Activated CD4-positive, alpha-beta T cell treated with anti-CD3 and anti-CD28 coated beads, Interleukin-2, amount 10 ng/mL, durations not matched to agents 24 days and 14 days (primary cell): ENCODE measurements at places on chromosomes 11 and 22. TPM values are rescaled to one million over a fixed set of nuclear protein-coding genes. Genes with fewer than 3 reads are reported as not detected.
A peak's percentile ranks its signal among the peaks of the same experiment; 100 is the strongest.

Gene MMP27
- total RNA-seq = not detected in 2 replicates

Gene MS4A6E
- total RNA-seq = not detected in 2 replicates

Gene LDHAL6A
- total RNA-seq = not detected in 2 replicates

Gene SOX10
- not detected in 2 replicates for total RNA-seq

Gene BRD1
- total RNA-seq = 36.2 and 43.2 TPM in 2 replicates

Gene MYBPC3
- total RNA-seq = not detected in 2 replicates

Gene TOMM22
- total RNA-seq = 169 and 172 TPM in 2 replicates

Gene OOSP4B
- total RNA-seq = not detected in 2 replicates

Gene SGSM1
- 0.14 and 0.19 TPM in 2 replicates for total RNA-seq

DNA sequence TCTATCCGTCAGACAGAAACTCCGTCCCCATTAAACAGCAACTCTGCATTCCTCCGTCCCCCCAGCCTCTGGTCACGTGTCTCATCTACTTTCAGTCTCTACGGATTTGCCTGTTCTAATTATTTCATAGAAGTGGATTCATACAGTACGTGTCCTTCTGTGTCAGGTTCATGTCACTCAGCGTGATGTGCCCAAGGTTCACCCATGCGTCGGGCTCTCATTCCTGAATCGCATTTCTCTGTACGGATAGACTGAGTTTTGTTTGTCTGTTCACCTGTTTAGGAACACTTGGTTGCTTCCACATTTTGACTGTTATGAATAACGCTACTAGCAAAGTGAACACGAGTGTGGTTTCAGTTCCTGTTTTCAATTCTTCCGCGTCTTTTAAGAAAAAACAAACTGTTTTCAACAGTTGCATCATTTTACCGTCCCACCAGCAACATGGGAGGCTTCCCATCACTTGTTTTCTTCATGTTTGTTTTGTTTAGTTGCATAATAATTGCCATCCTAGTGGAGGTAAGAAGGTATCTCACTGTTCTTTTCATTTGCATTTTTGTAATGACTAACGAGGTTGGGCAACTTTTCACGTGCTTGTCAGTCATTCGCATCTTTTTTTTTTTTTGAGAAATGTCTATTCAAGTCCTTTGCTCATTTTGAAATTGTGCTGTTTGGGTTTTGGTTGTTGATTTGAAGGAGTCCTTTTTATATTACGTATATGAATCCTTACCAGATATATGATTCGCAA lies 8.9 kb upstream of the NLRP6 start:
- peak; percentile 87 for DNase-seq

DNA sequence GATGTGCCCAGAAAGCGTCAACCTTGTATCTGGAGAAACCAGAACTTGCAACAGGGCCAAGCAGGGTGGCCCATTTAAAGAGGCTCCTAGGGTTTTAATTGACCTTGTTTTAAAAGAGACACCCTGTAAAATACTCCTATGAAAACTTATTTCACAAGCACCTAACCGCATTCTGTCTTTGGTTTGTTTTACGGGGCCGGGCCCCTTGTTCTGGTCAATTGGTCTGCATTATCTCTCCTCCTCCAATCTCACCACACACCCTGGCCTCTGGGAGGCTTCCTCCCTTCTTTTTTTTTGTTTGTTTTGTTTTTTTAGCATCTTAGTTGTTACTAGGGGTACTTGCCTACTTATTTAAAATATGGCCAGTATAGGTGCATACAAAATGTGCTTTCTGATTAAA lies 4.7 kb downstream of the EHF start:
- no peak for DNase-seq

DNA sequence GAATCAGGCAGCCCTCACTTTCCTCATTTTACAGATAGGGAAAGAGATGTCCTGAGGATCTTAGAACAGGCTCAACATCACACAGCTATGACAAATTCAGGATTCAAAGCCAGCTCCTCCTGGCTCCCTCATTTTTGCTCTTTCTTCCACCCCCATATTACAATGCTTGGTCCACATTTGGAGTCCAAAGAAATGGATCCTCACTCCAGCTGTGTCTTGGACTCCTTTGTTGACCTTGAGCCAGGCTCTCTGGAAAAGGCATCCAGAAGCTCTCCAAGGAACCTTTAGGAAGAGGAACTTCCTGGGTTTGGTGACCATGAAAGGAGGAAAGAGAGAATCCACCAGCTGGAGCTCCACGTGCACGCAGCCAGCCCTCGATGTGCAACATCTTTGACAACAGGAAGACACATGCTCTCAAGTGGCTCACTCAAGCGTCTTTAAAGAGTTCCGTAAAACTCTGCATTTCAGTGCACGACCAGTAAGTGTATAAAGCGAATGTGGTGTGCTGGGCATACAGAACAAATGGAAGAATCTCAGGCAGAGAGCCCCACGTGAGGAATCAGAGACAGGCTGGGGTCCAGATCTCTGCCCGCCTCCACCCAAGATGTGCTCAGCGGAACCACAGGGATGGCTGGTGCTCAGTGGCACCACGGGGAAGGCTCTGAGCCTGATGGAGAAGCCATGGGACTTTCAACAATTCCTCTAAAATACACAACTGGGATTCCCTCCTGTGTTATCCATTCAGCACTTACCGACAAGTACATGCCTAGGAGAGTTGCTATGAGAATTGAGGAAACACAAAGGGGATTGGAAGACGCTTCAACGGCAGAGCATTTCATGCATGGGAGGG lies 48.4 kb downstream of the ISX start:
- DNase-seq = no peak

DNA sequence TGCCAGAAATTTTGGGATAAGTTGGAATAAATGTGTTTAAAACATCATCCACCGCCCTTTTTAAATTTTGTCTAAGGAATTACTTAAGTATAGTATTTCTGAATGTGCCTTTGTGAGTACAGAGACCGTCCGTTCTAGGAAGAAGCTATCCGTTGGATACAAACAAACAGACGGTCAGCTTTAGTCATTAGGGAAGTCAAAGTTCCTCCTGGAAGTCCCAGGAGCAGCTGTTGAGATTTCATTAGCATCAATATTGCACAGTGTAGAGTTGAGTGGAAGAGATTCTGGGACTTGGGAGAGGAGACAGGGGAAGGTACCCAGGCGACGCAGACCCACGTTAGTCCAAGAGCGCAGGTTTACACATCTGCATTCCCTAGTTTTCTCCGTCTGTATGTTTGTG lies 15.7 kb upstream of the ADSL start:
- no peak for DNase-seq

DNA sequence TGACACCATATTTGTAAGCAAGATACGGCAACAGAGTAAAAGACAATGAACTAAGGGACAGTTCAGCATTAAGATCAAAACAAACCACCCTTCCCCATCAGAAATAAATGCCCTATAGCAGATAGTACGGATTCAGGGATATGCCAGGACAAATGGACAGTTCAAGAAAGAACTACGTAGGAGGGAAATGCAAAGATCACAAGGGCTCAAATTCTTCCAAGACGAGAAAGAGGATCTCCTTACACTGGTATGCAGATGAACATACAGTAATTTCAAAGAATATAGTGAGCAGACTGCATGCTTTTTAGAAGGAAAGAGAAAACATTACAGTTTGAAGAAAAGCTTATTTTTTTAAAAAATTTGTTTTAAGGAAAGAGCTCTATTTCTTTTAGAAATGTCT lies 124.7 kb upstream of the APOA1 start:
- no peak for DNase-seq

- no peak for DNase-seq
These were observed 150.7 kb downstream of the PKNOX2 start for GRCh38 chr11:125315079-125315740.

DNA sequence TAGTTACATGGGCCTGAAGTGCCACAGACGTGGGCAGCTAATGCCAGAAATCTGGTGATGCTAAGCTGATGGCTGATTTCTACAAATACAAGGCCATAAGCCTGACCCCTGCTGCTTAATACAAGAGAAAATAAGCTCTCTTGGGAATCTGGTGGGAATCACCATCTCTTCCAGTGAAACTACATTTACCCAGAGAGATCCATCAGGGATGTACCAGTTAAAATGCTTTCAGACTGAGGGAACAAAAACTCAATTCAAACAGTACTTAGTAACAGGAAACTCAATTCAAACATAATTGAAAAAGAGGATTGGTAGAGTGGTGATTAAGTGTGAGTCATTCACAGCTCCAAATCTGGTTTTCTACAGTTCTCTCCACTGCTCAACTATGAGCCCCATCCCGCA lies 1.7 kb upstream of the CAVIN3 start:
- DNase-seq = no peak

GRCh38 chr22:26435327-26436093 lies 6.5 kb downstream of the ASPHD2 start:
- DNase-seq = no peak

GRCh38 chr11:14687943-14688627 lies 44.5 kb downstream of the PDE3B start:
- DNase-seq = no peak

DNA sequence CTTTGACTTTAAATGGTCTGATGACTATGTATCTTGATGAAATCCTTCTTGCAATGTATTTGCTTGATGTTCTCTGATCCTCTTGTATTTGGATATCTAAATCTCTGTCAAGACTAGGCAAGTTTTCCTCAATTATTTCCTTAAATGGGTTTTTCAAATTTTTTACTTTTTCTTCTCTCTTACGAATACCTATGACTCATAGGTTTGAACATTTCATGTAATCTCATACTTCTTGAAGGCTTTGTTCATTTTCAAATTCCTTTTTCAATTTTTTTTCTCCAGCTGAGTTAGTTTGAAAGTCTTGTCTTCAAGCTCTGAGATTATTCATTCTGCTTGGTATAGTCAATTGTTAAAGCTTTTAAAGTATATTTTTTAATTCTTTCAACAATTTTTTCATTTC lies 13.1 kb downstream of the OR10W1 start:
- DNase-seq = no peak

GRCh38 chr22:41787331-41787730 lies 13.1 kb upstream of the CCDC134 start:
- DNase-seq = no peak

- DNase-seq = no peak
These were observed 4.4 kb downstream of the OR5M8 start for GRCh38 chr11:56486801-56487200.

DNA sequence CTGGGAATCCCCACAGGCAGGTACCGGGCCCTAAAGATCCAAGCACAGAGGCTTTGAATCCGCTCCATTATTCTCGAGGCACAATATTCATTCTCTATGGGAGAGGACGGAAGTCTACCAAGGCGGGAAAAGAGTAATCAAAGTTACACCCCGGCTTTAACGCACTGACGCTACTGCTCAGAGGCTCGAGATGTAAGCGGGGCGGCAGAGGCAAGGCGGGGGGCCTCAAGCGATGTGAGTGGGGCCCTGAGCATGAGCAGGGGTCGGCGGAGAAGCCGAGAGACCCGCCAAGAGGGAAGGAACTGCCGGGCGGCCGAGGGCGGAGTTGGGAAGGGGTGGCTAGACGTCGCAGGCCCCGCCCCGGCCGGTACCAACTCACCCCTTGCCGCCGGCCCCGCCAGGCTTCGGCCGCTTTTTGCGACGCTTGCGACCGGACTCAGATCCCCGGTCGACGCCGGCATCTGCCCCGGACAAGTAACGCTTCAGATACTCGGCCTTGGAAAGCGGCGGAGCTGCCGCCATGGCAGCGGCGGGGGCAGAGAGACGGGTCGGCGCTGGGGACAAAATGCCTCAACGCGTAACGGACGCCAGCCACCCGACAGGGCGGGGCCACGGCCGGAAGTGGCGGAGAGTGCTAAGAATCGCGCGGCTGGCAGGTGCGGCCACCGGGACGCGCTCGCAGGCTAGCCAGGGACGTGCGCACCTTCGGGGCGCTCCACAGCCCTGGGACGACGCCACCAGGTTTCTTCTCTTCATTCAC lies at the start of gene BUD13:
Gene BUD13, minus strand, starts transcription at position 545 of the 760 bp plus-strand sequence. Its CDS starts 23 bp downstream, at position 522.
- DNase-seq = peak; percentile 99

- DNase-seq = no peak
These were observed 494.1 kb downstream of the DLG2 start for GRCh38 chr11:85132851-85133585.

GRCh38 chr11:124233376-124233775 lies 7.5 kb upstream of the OR8G1 start:
- no peak for DNase-seq

- DNase-seq = no peak
These were observed 113.7 kb upstream of the BLID start for GRCh38 chr11:122229481-122230384.

DNA sequence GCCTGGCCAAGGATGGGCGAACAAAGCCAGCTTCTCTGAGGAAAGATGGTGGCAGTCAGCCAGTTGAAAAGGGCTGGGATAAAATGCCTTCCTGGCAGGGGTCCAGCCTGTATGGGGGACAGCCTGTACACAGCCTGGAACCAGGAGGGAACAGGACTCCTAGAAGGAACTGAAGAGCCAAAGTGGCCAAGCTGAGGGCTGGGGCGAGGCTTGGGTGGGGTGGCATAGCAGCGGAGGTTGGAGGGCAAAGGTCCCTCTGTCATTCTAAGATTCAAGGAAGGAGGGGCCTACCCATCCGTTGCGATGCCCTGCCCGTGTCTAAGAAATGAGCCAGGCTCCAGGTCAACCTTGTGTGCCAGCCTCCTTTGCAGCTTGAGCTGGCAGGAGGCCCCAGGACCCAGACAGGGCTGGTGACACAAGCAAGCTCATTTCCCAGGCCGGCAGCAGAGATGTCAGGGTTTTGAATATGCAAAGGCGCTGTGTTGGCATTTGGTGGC lies 22.6 kb downstream of the FADD start:
- no peak for DNase-seq

DNA sequence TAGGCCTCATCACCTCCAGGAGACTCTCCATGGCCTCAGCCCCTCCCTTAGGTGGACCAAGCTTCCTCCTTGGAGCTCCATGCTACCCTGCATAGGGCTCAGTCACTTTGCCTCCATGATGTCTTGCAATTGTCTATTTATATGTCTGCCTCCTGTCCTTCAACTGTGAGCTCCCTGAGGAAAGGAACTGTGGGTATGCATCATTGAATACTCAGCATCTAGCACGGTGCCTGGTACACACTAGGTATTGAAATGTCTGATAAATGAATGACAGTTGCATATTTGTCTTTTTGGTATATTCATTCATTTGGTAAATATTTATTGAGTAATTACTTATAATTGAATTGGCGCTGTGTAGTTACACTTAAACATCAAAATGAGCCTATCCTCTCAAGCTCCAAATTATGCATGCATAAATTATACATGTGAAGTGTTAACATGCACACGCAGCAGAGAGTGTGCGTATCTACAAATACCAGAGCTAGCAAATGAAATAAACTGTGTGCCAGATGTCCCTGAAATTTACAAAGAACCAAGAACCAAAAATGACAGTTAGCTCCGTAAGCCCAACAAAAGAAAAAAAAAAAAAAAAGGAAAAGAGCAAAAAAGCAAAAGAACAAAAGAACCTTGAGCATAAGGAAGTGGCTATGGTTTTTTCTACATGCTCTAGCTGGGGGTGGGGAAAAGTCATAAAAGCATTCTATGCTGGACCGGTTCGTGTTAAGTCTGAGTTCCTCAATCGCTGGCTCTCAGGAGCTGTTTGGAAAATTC lies 25.2 kb downstream of the GRAP2 start:
- DNase-seq = peak; percentile 79
